Stimulated activated CD4-positive, alpha-beta T cell treated with anti-CD3 and anti-CD28 coated beads, TNF-alpha, amount 100 ng/mL, for 1 hour (primary cell): ENCODE measurements at places on chromosomes 13 and 19.

DNA sequence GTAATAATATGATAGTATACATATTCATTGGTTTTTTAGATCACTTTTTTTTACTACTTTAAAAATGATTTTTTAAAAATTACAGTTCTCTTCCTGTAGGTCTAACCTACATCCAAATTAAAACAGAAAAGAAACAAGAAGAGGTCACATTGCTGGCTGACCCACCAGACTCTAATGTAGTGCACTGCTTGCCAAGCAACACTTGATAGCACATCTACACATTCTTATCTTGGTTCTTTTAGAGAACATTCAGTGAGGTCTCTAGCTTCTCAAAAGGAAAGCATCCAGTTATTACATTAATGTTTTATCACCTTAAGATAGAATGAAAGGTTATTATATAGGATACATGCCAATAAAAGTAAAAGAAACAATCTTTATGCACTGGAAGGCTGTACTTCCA lies 35.6 kb downstream of the NDFIP2 start:
- DNase-seq: no peak

GRCh38 chr19:45919678-45920077 lies 5.1 kb upstream of the NANOS2 start:
- no peak for DNase-seq

DNA sequence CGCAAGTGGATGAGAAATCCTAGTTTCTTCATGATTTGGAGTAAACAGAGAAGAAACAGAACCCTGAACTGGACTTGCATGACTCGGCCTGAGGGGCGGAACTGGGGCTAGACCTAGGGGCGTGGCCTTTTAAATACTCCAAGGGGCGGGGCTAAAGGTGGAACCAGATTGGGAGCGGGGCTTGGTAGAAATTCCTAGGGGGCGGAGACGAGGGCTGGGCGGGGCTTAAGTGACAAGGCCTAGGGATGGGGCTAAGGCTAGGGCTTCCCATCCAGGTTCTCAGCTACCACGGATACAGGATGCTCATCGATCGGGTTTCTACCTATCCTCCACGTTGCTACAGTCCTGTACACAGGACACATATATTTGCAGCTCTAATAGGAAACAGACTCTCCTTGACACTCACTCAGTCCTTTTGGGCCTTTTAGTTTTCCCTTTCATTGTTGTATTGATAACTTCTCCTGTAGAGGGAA lies 372 bp upstream of the ZNF699 start:
- no peak for DNase-seq

DNA sequence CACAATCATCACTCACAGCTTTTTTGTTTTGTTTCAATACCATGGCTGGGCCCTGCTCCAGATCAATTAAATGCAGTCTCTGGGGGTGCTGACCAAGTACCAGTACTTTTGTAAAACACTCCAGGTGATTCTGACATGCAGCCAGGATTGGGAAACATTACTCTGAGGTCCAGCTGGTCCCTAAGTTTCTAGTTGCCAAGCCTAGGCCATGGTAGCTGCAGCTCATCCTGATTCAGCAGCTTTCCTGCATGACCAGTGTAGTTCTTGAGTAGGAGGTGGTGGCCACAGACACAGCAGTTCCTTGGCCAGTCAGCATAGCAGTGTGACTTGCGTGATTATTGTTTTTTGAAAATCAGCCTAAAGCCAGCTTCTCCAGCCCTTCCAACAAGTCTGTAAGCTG lies 859.1 kb downstream of the DIAPH3 start:
- DNase-seq: no peak

GRCh38 chr13:40406405-40407120 lies 259.9 kb downstream of the FOXO1 start:
- DNase-seq: no peak

GRCh38 chr19:30407068-30407709 lies 35.0 kb downstream of the ZNF536 start:
- no peak for DNase-seq

GRCh38 chr19:11045536-11045935 lies 43.7 kb upstream of the LDLR start:
- no peak for DNase-seq
